WTC11 (cell line): ENCODE measurements at places on chromosomes 4 and X. TPM values are rescaled to one million over a fixed set of nuclear protein-coding genes. Genes with fewer than 3 reads are reported as not detected.

The USP38 gene
- 9.9 to 10.3 TPM (median 10.0 TPM) in 3 replicates for total RNA-seq

The JAKMIP1 gene
- total RNA-seq, result 4.0 to 5.6 TPM (median 5.4 TPM) in 3 replicates

The USP17L24 gene
- not detected in 3 replicates for total RNA-seq

The FAM184B gene
- 0.11 to 0.23 TPM (median 0.17 TPM) in 3 replicates for total RNA-seq

The CCDC149 gene
- total RNA-seq, result 3.9 to 4.8 TPM (median 4.4 TPM) in 3 replicates

The AMER1 gene
- 9.4 to 9.9 TPM (median 9.4 TPM) in 3 replicates for total RNA-seq

The IQCM gene
- total RNA-seq, result 0.11 TPM in 1 of 3 replicates, not detected in the others

The FMR1 gene
- total RNA-seq, result 32.7 to 34.3 TPM (median 33.8 TPM) in 3 replicates

The CTAG2 gene
- not detected in 3 replicates for total RNA-seq

The ALAS2 gene
- total RNA-seq, result 0.30 to 0.35 TPM in 2 of 3 replicates, not detected in the other

The CLNK gene
- not detected in 3 replicates for total RNA-seq
